Left lobe of liver (tissue), 2 donors: ENCODE measurements at places on chromosomes 11 and 22.

DNA sequence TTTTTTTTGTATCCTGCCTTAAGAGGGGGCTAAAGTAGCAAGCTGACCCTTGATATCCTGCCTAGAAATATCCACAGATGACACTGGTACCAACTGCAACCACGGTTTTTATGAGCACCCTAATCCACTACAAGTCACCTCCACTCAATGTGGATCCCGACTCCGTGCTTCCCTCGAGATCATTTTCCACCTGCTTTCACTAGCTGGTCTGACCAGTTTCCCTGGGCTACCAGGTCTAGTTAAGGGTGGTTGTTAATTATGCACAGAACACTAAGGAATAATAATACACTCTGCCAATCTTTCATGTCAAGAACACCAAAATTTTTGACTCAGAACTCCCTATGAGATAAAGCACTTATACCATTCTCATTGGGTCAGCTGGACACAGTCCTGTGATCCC is 82.3 kb downstream of the ABTB2 start:
- no peak for DNase-seq

DNA sequence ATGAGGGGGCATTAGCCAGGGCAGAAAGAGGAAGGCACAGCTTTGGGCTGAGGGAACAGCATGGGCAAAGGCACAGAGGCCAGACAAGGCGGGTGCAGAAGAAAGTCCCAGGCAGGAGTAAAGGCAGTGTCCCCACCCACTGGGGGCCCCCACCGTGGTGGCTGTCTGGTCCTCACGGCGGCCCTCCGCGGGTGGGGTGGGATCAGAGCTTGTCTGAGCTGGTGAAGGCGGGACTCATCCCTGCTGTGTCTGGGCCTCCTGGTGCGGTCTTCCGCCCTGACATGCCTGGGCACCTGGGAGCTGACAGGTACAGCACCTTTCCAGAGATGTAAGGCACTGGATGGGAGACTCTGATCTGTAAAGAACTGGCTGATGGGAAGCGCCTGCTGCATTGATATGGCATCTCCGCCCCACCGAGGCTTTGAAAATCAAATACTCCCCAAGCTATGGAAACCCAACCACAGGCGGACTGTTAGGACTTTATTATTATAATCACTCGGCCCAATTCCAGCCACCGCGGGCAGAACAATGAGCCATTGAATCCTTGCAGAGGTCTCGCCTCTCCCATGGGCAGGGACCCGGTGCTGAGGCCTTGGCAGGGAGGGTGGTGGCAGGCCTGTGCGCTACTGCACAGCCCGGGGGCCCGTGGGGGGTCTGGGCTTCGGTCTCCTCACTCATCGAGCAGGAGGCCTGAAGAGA is 14.2 kb upstream of the GNB1L start:
- peak; percentile 40 for DNase-seq

GRCh38 chr11:77269484-77270123 is 31.9 kb downstream of the GDPD4 start:
- DNase-seq, result no peak

GRCh38 chr11:119106564-119107537 is at the start of gene C2CD2L:
C2CD2L (plus strand) TSS chr11:119107344; CDS start chr11:119107742, 398 bp downstream.
- peak; percentile 89 for DNase-seq

- no peak for DNase-seq
Measured at GRCh38 chr11:21258414-21258813, 589.0 kb downstream of the NELL1 start.

- no peak for DNase-seq
Measured at GRCh38 chr11:83014951-83015350, 56.7 kb downstream of the RAB30 start.

DNA sequence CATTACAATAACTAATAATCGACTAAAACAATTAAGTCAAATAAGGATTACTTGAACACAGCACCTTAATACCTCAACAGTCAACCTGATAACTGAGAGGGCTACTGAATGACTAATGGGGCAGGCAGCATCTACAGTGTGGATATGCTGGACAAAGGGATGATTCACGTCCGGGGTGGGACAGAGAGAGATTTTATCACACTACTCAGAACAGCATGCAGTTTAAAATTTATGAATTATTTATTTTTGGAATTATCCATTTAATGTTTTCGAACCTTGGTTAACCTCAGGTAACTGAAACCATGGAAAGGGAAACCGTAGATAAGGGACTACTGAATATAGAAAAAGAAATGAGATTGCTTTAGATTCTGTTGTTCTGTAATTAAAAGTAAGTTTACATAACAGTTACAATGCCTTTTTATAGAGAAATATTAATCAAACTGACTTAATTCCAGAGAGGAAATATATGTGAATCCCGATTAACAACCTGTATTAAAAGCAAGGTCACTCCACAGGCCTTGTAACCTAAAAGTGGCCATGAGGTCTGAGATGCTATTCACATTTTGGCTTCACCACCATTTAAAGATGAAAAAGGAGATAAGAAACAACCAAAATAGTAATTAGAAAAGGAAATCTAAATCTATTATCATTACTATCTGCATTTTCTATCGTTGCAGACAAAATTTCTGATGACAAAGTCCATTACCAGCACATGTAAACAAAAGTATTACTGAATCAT is 119.0 kb upstream of the TP53AIP1 start:
- no peak for DNase-seq

DNA sequence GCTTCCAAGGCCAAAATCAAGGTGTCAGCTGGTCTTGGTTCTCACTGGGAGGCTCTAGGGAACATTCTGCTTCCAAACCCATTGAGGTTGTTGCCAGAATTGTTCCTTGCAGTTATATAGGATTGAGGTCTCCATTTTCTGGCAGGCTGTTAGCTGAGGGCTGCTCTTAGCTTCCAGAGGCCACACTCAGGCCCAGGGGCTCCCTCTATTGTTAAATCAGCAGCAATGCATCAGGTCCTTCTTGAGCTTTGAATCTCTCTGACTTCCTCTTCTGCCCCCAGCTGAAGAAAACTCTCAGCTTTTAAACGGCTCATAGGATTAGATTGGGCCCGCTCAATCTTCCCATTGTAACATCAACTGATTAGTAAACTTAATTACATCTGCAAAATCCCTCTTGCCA is 39.3 kb upstream of the BSX start:
- no peak for DNase-seq

- no peak for DNase-seq
Measured at GRCh38 chr11:120719348-120719747, 207.8 kb downstream of the GRIK4 start.

GRCh38 chr22:28843633-28844032 is 39.7 kb upstream of the ZNRF3 start:
- no peak for DNase-seq

DNA sequence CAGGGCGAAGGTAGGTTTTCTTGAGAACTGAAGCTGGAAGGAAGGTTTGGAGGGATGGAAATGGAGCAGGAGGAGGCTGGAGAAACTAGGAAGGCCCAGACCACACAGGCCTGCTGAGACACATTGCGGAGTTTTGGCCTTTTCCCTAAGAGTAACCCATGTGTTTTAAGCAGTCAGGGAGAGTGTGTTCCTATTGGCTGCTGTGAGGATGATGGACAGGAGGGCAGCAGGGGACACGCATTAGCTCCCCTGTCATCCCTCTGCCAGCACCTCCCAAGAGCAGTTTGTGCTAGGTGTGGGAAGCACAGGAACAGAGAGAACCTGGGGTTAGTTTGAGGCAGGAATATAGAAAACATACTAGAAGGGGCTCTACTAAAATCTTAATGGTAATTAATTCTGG is 842.1 kb downstream of the TBC1D22A start:
- DNase-seq, result peak; percentile 4

- DNase-seq, result no peak
Measured at GRCh38 chr22:39248254-39248653, 3.5 kb upstream of the PDGFB start.

GRCh38 chr11:70490723-70491558 is 92.6 kb downstream of the CTTN start:
- no peak for DNase-seq

GRCh38 chr22:26589845-26590736 is at the start of gene TPST2:
TPST2 (minus strand) TSS chr22:26590132; CDS start chr22:26541630, 48,502 bp downstream.
- DNase-seq, result peak; percentile 89

- DNase-seq, result no peak
Measured at GRCh38 chr22:22450343-22450839, 58.2 kb downstream of the ZNF280B start.

- no peak for DNase-seq
Measured at GRCh38 chr11:43542750-43543712, 137.5 kb upstream of the HSD17B12 start.

- DNase-seq, result no peak
Measured at GRCh38 chr22:32088084-32088483, 45.0 kb downstream of the SLC5A1 start.

GRCh38 chr11:9575260-9576240 is 2.1 kb downstream of the WEE1 start:
- DNase-seq, result peak; percentile 71

GRCh38 chr22:25156736-25157135 is 42.9 kb upstream of the CRYBB3 start:
- no peak for DNase-seq

- DNase-seq, result no peak
Measured at GRCh38 chr11:78791964-78792363, 217.3 kb upstream of the NARS2 start.

- DNase-seq, result no peak
Measured at GRCh38 chr11:82458761-82459160, 274.9 kb downstream of the FAM181B start.

DNA sequence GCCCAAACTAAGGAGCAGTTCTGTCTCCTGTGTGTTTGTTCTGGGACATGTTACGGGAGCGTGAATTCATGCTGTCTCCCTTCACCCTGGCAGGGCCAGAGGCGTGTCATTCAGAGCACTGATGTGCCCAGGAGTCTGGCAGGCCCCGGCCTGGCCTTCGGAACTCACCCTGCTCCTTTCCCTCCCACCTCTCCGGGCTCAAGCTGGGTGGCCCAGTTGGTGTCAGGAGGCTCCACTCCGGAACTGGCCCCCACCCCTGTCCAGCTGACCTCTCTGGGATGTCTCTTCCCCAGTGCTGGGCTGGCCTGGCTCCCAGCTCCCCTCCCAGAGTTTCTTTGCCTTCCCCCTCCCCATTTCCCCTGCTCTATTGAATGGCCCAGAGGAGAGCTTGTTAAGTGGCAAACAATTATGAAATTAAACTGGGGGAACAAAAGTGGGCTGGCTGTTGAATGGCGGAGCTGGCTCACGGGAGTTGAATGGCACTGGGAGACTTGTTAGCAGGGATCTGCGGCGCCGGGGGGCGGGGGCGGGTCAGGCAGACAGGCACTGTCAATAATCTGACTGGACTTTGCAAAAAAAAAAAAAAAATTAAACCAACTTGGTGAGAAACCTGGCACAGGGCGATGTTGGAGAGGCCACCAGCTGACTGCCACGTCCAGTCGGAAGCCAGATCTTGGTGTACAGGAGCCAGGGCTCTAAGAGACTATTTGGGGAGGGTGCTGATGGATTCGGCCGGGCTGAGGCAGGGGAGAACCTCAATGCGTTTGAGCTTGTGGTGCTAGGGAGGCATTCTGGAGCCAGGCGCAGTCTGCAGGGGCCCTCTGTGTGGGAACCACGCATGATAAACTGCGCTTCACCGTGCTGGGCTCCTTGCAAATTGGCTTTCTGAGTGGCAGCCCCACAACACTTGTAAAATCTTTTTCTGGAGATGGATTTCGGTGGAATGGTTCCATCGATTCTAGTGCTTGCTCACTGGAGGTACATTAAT is 1.3 kb downstream of the MPPED1 start:
- no peak for DNase-seq

DNA sequence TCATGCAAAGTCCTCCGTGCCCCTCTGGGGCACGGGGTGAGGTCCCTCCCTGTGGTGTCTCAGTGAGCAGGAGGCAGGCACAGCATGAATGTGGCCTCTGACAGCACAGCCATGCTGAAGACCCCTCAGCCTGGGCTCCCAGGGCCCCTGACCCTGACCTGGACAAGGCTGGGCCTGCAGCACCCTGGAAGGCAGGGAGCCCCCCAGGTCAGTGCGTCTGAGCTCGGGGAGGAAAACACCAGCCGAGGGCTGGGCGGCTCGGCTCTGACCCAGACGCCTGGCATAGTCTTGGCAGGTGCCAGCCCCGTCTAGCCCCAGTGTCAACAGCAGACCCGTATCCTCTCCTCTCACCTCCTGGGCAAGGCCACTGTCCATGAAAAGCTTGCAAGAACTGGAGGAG is 1276.6 kb downstream of the BRD1 start:
- DNase-seq, result no peak

DNA sequence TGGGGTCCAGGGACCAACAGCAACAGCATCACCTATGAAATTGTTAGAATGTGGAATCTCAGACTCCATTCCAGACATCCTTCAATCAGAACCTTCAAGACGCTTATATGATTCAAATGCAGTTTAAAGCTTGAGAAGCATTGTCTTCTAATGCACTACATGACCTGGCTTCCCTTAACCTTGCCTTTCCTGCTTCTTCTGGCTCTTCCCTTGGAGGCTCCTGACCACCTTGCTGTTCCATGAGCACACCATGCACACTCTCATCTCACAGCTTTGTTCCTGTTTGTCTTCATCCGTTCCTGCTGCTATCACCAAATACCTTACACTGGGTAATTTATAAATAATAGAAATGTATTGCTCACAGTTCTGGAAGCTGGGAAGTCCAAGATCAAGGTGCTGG is 26.1 kb downstream of the ZC3H12C start:
- no peak for DNase-seq

DNA sequence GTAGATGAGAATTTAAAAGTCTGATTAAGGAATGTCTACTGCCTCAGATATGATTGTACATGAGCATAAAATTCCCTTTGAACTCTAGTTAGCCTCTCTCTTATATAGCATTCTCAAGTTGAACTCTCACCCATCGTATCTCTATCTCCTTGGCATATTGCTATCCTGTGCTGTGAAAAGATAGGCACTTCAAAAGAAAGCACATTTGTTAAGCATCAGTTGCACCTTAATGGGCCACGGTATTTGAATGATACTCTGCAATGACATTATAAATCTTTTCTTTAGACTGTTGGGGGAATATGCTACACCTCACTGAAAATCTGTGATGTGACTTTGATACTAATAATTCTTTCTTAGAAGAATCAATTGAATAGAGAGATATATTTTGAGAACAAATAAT is 570.7 kb downstream of the JRKL start:
- DNase-seq, result no peak

GRCh38 chr11:116707161-116707629 is 65.6 kb downstream of the BUD13 start:
- DNase-seq, result no peak

DNA sequence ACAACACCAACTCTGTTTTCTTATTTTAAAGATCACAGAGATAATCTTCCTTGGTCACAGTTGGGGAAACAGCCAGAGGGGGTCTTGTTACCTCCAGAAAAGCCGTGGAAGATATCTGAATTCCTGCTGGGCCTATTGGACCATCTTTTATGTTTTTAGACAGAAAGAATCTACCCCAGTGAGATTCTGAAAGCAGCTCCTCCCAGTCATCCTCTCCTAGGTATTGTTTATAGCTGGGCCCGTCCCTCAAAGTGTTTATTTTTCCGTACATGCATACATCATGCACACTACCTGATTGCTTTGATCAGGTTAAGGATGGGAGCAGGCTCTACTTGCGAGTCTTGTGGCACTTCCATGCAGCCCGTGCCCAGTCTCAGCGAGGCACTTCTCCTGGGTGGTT is 742.4 kb downstream of the NTM start:
- no peak for DNase-seq
